Gastrocnemius medialis (tissue), 4 donors: ENCODE measurements at places on chromosomes 4 and X.

DNA sequence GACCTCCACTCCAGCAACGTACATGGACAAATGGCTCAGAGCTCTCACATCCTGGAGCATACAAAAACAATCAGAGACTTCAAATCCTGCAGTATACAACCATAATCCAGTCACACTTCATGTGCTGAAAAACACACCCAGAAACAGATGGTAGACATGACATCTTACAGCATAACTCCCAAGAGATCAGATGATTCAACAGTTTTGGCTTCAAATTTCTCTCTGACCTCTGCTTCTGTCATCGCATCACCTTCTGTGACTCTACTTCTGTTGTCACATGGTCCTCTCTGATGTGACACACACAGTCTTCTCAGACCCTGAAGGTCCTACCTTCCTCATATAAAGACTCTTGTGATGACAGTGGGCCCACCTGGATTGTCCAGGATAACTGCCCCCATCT lies 18.5 kb downstream of the SUV39H1 start:
- no peak for DNase-seq
- H3K27ac ChIP-seq = no peak overlapping the region
- H3K36me3 ChIP-seq = no peaks in the 10 kb centered on the region
- H3K4me1 ChIP-seq = peaks cover 5% of the 10 kb centered on the region
- no peaks in the 10 kb centered on the region for H3K27me3 ChIP-seq

DNA sequence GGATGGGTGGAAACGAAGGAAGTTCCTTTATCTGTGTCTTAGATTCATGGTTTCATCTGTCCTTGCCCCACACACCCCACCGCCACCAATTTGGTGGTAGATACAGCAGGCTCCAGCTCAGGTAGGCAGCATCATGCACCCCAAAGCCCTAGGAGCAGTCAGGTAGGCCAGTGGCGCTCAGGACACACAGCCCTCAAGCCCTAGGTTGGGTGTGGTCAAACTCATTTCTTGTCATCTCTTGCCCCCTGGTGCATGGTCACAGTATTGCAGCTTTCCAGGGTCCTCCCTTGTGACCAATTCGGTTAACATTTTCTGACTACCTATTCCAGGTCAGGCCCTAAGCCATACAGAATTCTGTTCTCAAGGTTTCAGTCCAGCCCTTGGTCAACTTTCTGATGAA lies 14.5 kb upstream of the PRRG3 start:
- H3K27ac ChIP-seq = no peak overlapping the region
- H3K27me3 ChIP-seq = no peaks in the 10 kb centered on the region
- H3K4me3 ChIP-seq = no peak overlapping the region
- H3K36me3 ChIP-seq = no peaks in the 10 kb centered on the region

DNA sequence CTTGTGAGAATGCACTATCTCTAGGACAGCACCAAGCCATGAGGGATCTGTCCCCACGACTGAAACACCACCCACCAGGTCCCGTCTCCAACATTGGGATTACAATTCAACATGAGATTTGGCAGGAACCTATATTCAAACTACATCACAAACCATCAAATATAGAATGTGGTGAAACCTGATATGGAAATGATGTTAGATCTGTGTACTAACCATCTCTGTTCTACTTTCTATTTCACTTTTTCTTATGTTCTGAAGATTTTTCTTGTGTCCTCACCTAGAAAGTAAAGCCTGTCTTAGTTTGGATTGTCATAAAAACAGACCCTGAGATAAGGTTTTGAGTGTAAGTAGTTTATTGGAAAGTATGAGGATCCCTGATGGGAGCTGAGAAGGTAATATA lies 37.8 kb upstream of the TACR3 start:
- no peaks in the 10 kb centered on the region for H3K4me1 ChIP-seq
- H3K36me3 ChIP-seq = no peaks in the 10 kb centered on the region
- no peaks in the 10 kb centered on the region for H3K27me3 ChIP-seq
- H3K27ac ChIP-seq = no peak overlapping the region

DNA sequence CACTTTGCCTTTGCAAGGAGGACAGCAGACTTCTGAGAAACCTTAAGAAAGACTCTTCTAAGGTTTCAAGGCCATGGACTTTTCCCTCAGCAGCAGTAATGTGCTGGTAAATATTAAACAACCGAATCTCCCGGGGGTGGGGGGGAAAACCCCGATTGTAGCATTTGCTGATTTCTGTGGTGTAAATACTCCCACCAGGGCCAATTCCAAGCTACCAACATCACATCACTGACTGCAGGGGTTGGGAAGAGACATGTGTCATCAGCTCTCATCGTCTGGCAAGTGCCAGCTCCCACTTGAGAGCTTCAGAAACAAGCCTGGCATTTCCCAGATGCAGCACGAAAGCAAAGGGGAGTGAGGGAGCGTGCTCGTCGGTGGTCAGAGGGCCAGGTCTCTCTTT lies 101.2 kb downstream of the BCOR start:
- no peak overlapping the region for H3K27ac ChIP-seq
- H3K4me1 ChIP-seq = no peaks in the 10 kb centered on the region
- no peaks in the 10 kb centered on the region for H3K36me3 ChIP-seq
- no peak overlapping the region for H3K4me3 ChIP-seq
- no peaks in the 10 kb centered on the region for H3K27me3 ChIP-seq

- H3K36me3 ChIP-seq = no peaks in the 10 kb centered on the region
- no peak overlapping the region for H3K4me3 ChIP-seq
- no peak for DNase-seq
- H3K27ac ChIP-seq = no peak overlapping the region
- H3K27me3 ChIP-seq = no peaks in the 10 kb centered on the region
These were observed 148.8 kb downstream of the POLA1 start for GRCh38 chrX:24842486-24842885.

DNA sequence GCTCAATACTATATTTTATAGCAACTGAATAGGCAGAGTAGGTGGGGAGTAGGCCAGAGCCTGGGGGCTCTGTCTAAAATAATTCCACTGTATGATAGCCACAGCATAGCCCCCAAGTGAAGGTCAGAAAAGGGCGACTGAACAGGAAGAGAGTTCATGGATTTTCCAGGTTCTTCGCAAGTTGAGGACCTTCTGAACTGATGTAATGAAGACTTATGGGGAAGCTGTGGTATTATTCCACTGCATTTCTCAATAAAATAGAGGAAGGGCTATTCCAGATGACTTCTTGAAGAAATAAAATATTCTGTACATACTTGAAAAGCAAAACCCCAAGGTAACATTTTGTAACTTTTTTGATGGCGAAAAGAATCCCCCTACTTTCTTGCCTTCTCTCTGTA lies 231.4 kb upstream of the GPC4 start:
- no peak overlapping the region for H3K4me3 ChIP-seq
- H3K36me3 ChIP-seq = no peaks in the 10 kb centered on the region
- H3K4me1 ChIP-seq = no peaks in the 10 kb centered on the region
- no peak for DNase-seq
- H3K27me3 ChIP-seq = no peaks in the 10 kb centered on the region
- no peak overlapping the region for H3K27ac ChIP-seq
